ENCODE measurements at places on chromosomes 1 and 21.

GRCh38 chr1:35126546-35126945 is 47.4 kb downstream of the ZMYM1 start:
- DNase-seq, result no peak

DNA sequence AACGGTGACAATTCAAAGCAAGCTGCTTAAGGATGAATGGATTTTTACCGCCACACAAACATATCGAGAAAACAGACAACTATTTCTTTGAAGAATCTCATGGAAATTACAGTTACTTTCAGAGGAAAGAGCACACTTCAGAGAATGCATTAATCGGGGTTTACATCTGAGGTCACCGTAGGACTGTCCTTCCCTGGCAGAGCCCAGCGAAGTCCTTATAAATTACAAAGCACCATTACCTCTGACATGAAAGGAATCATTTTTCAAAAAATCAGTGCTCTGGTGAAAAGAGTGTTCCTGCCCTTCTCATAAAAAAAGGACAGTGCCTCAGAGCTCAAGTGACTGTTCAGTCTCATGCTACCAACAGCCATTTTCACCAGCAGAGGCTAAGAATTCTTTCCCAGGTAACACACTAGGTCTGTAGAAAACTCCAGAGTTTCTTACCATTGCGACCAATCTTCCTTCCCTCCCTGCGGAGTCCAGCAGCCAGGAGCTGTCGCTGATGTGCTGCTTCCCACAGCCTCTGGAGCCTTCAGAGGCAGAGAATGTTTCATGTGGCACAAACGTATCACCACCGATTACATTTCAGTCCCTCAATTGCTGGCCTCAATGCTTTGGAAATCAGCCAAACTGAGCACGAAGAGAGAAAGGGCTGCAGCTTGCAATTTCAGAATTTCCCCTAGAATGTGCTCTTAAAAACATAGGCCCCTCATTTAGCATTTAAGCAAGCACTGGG is 75.4 kb downstream of the PLD5 start:
- DNase-seq, result no peak

- no peak for DNase-seq
Observed at GRCh38 chr1:92085727-92086126, 5.6 kb downstream of the BTBD8 start.

DNA sequence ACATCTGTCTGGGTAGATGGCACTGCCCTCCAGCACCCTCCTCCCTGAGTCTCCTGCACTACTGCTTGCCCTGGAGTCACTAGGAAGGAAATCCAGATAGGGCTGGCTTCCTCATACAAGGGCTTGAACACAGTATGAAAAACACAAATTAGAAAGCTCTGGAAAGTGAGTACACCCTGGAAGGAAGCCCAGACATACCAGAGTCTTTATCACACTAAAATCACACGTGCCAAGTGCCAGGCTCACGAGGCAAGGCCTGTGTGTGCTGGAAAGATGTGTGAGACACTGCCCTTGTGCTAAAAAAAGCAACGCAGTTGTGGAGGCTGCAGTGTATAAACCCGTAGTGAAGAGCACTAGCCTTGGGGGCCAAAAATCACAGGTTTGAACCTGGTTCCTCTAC is 28.3 kb upstream of the S100A7 start:
- no peak for DNase-seq

GRCh38 chr1:43902058-43902831 is 31.4 kb upstream of the ARTN start:
- DNase-seq, result no peak

All from HL-60 (cell line).